ENCODE measurements at places on chromosomes 6 and 20.

DNA sequence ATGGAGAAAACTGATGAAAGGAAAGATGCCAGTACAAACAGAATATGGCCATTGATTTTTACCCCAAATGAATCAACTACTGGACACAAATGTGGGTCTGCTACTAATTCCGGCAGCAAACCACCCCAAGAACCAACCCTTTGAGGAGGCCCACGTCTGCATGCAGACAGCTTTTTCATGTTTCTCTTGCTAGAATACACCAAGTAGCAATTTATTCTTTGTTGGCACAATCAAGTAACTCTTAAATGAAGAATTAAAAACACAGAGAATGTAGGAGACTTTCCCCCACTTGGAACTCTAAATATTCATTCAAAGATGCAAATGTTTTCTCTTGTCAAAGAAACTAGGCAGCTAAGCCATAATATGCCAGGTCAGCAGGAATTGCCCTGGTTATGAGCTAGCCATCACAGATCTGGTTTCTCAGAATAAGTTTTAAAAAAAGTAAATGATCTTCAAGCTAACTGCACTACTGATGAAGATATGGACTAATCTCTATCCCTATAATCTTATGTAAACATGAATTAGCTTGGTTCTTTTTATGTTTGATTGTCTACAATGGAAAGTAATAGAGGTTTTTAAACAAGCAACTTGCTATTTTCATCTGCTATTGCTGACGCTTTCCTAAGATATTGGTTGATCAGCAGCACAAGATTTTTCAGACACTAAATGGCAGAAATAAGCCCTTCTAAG lies 163.1 kb upstream of the THEMIS start:
- no peak for DNase-seq

DNA sequence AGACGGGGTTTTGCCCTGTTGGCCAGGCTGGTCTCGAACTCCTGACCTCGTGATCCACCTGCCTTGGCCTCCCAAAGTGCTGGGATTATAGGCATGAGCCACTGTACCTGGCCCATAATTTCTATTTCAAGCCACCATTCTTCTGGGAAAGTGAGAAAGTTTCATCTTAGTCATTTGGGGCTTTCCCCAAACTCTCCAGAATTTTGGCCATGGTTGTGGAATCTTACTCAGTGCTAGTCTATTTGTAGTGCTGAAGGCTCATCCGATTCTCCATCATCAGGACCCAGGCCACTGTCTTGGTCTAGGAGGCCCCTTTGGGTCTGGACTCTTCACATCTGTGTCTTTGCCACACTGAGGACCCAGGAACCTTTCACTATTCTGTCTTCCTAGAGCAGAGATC lies 164.9 kb downstream of the EYA2 start:
- no peak for DNase-seq

GRCh38 chr6:9646342-9647070 lies 768.4 kb downstream of the TFAP2A start:
- DNase-seq: no peak

- no peak for DNase-seq
These were observed 212.3 kb upstream of the PMEPA1 start for GRCh38 chr20:57922083-57922482.

DNA sequence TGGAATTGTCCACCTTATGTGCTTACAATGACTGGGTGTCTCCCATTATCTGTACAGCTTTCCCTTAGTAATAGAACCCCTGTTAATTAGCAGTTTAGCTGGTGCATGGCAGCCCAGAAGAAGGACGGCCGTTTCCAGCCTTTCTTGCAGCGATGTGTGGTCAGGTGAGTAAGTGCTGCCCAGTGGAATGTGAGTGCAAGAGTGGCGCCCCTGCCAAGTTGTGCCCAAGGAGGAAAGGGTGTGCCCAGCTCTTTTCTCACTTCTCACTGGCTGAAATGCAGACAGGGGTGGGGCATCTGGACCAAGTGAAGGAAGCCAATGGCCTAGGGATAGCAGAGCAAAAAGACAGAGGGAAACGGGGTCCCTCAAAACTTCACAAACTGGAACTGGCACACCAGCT lies 296.8 kb downstream of the PREX1 start:
- DNase-seq: no peak

GRCh38 chr6:38241200-38241871 lies 398.4 kb downstream of the BTBD9 start:
- no peak for DNase-seq

DNA sequence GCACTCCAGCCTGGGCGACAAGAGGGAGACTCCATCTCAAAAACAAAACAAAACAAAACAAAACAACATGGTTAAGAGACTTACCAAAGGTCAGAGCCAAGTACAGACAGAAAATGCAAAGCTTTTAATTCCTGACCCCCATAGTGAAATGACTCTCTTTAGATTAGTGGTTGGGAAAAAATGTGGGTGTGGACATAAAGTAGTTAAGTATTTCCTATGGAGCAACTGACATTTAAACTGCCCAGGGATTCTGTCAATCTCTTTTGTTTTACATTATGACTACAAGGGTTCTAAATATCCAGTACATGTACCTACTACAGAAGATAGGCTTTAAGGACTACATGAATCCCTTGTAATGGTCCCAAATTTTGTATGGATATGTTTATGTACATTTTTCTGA lies 75.1 kb downstream of the IRAK1BP1 start:
- DNase-seq: no peak

GRCh38 chr20:22703843-22704242 lies 119.5 kb upstream of the FOXA2 start:
- no peak for DNase-seq

- no peak for DNase-seq
These were observed 29.5 kb upstream of the RNGTT start for GRCh38 chr6:88992741-88993552.

DNA sequence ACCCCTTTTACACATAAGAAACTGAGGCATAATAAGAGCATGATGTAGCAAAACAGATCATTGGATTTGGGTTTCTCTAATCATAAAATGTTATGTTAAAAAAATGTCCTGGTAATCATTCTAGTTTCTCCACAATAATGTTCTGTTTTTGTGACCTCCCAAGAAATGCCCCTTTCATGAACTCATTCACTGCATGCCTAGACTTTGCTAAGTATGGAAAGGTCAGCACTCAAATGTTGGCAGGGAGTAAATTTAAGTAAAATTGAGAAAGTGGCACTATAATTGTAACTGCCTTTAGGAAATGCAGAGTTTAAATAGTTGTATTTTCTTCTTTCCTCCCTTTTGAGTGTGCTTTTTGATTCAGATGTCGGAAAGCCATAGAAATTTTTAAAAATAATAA lies 48.5 kb upstream of the ID4 start:
- no peak for DNase-seq

DNA sequence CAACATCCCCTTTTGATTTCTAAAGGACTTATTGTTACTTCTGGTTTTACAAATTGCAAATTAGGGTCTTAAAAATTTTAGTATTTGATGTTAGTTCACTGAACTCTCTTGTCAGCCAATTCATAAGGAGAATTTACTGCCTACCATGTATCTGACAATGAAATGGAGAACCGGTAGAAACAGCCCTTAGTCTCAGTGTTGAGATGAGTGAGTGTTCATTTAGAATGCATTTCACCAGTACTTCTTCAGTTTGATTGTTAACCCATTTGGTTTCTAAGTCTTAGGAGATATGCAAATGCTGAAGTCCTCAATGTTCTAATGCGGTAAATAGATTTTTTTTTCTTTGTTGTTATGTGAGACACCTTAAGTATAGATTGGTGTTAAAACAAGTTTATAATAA lies 616.3 kb upstream of the FLRT3 start:
- no peak for DNase-seq

GRCh38 chr6:108556866-108557493 lies 3.7 kb upstream of the FOXO3 start:
- DNase-seq: no peak

GRCh38 chr6:19731282-19731681 lies 105.9 kb upstream of the ID4 start:
- no peak for DNase-seq

DNA sequence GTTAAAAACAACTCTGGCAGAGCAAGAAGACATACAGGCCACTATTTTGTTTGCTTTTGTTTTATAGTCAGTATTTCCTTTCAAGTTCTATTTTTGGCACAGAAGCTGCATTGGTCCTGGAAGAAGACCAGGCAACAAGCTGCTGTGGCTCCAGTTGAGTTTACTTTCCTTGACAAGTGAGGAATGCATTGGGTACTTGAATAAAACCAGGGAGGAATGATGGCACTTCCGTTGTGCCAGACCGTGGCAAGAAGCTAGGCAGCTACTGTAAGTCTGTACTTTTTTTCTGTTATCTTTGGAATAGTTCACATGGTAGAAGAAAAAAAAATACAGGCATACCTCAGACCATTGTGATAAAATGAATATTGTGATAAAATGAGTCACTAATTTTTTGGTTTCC lies 66.3 kb downstream of the NCOA3 start:
- no peak for DNase-seq
